Endodermal cell (in vitro differentiated cells): ENCODE measurements at places on chromosomes 2 and 18. TPM values are rescaled to one million over a fixed set of nuclear protein-coding genes. Genes with fewer than 3 reads are reported as not detected.
A peak's percentile ranks its signal among the peaks of the same experiment; 100 is the strongest.

GRCh38 chr2:20165677-20166509 is 59.0 kb downstream of the SDC1 start:
- no peak overlapping the region for H3K27ac ChIP-seq
- H3K4me1 ChIP-seq: no peaks in the 10 kb centered on the region
- no peaks in the 10 kb centered on the region for H3K36me3 ChIP-seq
- DNase-seq: peak; percentile 28
- no peaks in the 10 kb centered on the region for H3K27me3 ChIP-seq

DNA sequence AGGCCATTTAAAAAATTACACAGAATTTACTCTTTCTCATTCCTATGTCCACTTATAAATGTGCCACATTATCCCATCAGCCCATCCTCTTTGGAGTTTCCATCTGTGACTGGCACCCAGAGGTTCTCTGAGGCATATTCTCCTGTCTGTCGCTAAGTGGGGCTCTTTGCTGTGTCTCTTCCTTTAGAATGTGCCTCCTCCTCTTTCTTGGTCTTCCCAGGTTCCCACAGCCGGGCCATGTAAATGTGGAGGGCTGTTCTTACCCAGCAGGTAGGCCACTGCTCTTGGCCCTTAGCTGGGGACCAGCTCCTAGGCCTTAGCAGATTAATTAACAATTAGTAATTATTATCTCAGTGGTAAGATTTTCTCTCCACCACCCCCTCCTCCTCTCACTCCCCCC is 167.0 kb downstream of the INSIG2 start:
- H3K27me3 ChIP-seq: no peaks in the 10 kb centered on the region
- peaks cover 12% of the 10 kb centered on the region for H3K4me1 ChIP-seq
- H3K27ac ChIP-seq: no peak overlapping the region

GRCh38 chr18:24075767-24076597 is 61.4 kb downstream of the TTC39C start:
- H3K27ac ChIP-seq: no peak overlapping the region
- no peaks in the 10 kb centered on the region for H3K36me3 ChIP-seq
- no peaks in the 10 kb centered on the region for H3K4me1 ChIP-seq

DNA sequence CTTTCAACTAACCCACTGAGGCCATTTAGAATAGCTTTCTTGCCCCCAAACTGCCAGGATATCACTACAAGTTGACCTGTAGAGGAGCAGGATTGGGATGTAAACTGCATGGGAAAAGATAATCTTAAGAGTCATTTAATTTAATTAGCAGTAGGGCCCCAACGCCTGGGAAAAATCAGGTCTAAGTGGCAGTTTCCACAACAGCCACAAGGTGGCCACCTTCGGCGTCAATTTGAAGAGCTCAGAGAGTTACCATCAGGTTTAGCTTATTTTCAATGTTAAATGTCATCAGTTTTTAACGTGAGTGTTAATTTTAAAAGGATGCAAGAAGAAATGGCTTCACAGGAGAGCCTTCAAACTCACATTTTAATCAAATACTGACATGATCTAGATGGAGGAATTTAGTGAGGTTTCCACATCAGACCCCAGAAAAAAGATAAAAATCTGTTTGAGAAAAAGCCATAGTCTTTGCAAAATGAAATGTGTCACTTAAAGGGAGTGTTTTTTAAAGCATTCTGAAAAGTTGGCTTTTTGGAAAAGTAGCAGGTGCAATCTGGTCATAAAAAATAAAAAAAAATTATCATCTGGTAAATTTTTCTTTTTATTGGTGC is 77.3 kb upstream of the UPP2 start:
- H3K36me3 ChIP-seq: no peaks in the 10 kb centered on the region
- H3K27ac ChIP-seq: no peak overlapping the region
- H3K27me3 ChIP-seq: no peaks in the 10 kb centered on the region

GRCh38 chr2:9355716-9356115 is 67.6 kb downstream of the ITGB1BP1 start:
- DNase-seq: no peak
- no peaks in the 10 kb centered on the region for H3K27me3 ChIP-seq
- H3K36me3 ChIP-seq: peaks cover 15% of the 10 kb centered on the region
- no peak overlapping the region for H3K27ac ChIP-seq

GRCh38 chr18:62957885-62958472 is 242.6 kb downstream of the PHLPP1 start:
- H3K27ac ChIP-seq: no peak overlapping the region
- peak; percentile 83 for DNase-seq
- no peaks in the 10 kb centered on the region for H3K4me1 ChIP-seq
- H3K4me3 ChIP-seq: no peak overlapping the region
- no peaks in the 10 kb centered on the region for H3K27me3 ChIP-seq

DNA sequence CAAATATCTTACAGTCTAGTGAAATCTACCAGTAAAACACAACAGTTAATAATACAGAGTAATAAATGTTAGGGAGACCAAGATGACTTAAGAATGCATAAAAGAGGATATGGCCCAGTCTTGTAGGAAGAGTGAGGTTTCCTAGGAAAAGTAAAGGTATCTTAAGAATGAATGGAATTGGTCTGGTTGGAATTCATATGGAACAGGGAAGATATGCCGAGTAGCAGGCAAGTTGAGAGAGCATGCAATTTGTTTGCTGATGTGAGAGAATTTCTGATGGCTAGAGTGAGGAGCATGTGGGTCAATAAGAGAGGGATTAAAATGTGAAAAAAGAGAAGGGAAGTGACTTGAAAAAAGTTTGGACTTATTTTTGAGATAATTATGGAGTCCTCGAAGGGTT is 512.9 kb upstream of the ZEB2 start:
- no peaks in the 10 kb centered on the region for H3K36me3 ChIP-seq
- no peak overlapping the region for H3K4me3 ChIP-seq
- no peak overlapping the region for H3K27ac ChIP-seq
- H3K4me1 ChIP-seq: no peaks in the 10 kb centered on the region
- DNase-seq: no peak

- H3K27ac ChIP-seq: no peak overlapping the region
- no peaks in the 10 kb centered on the region for H3K36me3 ChIP-seq
- H3K4me1 ChIP-seq: no peaks in the 10 kb centered on the region
- no peak overlapping the region for H3K4me3 ChIP-seq
- no peak for DNase-seq
These were observed 404.4 kb upstream of the SOX11 start for GRCh38 chr2:5287558-5288334.

The PREPL gene
- 42.3 to 77.7 TPM (median 45.6 TPM) in 3 replicates for total RNA-seq

GRCh38 chr2:225270053-225270452 is 129.5 kb upstream of the NYAP2 start:
- H3K4me3 ChIP-seq: no peak overlapping the region
- H3K4me1 ChIP-seq: no peaks in the 10 kb centered on the region
- no peaks in the 10 kb centered on the region for H3K27me3 ChIP-seq
- H3K27ac ChIP-seq: no peak overlapping the region
- DNase-seq: no peak

The ATP6V1B1 gene
- total RNA-seq: 0.33 TPM in 1 of 3 replicates, not detected in the others

DNA sequence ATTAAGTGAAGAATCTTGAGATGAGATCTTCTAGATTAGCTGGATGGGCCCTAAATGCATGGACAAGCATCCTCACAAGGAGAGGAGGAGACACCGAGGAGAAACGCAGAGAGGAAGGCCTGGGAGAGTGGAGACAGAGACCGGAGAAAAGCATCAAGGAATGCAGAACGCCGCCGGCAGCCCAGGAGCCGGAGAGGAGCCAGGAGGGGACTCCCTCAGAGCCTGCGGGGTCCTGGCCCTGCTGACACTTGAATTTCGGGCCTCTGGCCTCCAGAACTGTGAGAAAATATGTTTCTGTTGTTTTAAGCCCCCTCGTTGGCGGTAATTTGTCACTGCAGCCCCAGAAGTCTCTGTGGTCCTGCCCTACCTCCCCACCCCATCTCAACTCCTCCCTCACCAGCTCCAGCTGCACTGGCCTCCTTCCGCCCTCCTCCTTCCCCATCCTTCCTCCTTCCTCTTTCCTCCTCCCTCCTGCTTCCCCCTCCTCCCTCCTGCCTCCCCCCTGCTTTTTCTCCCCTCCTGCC is 116.7 kb downstream of the TWIST2 start:
- no peaks in the 10 kb centered on the region for H3K27me3 ChIP-seq
- H3K27ac ChIP-seq: no peak overlapping the region
- no peaks in the 10 kb centered on the region for H3K4me1 ChIP-seq
- H3K4me3 ChIP-seq: no peak overlapping the region
- H3K36me3 ChIP-seq: no peaks in the 10 kb centered on the region

- H3K36me3 ChIP-seq: no peaks in the 10 kb centered on the region
- no peak overlapping the region for H3K27ac ChIP-seq
- H3K4me3 ChIP-seq: no peak overlapping the region
- DNase-seq: no peak
These were observed 407.3 kb downstream of the PLCL1 start for GRCh38 chr2:198211706-198212105.

GRCh38 chr18:8264116-8264515 is 345.1 kb upstream of the RAB12 start:
- no peaks in the 10 kb centered on the region for H3K27me3 ChIP-seq
- no peaks in the 10 kb centered on the region for H3K4me1 ChIP-seq
- no peak for DNase-seq
- no peak overlapping the region for H3K4me3 ChIP-seq
- no peak overlapping the region for H3K27ac ChIP-seq

DNA sequence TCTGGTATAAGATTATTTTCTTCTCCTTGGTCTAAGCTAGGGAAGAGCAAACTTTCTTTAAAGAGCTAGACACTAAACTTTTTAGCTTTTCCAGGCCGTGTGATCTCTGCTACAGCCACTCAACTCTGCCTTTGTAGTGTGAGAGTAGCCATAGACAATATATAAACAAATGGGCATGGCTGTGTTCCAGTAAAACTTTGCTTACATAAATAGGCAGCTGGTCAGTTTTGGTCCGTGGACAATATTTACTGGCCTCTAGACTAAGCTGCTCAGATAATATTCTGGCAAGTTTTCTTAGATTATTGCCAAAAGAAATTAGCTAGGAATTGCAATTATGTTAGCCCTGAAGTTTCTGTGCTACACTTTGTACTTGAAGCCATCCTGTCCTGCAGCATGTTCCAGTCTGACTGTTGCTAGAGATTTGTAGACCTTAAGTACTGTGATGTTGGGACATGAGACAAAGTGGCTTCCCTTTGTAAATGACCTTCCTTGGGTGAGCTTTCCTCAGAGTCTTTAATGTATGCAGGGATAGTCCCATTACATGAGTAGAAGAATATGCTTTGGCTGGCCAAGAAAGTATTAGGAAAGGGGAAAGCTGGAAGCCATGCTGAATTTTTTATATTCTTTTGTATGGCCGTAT is 126.9 kb downstream of the SOX11 start:
- H3K36me3 ChIP-seq: no peaks in the 10 kb centered on the region
- no peak for DNase-seq
- H3K27me3 ChIP-seq: peaks cover 8% of the 10 kb centered on the region
- no peak overlapping the region for H3K4me3 ChIP-seq
- no peaks in the 10 kb centered on the region for H3K4me1 ChIP-seq

The CNTNAP5 gene
- 0.70 and 1.2 TPM in 2 replicates for total RNA-seq

- no peak for DNase-seq
- no peaks in the 10 kb centered on the region for H3K4me1 ChIP-seq
- H3K36me3 ChIP-seq: no peaks in the 10 kb centered on the region
- no peak overlapping the region for H3K27ac ChIP-seq
These were observed 73.9 kb upstream of the LPIN2 start for GRCh38 chr18:3086871-3087270.

GRCh38 chr2:231800493-231801091 is 14.3 kb downstream of the COPS7B start:
- no peaks in the 10 kb centered on the region for H3K4me1 ChIP-seq
- peak; percentile 84 for DNase-seq
- H3K27ac ChIP-seq: no peak overlapping the region
- H3K27me3 ChIP-seq: no peaks in the 10 kb centered on the region
- H3K4me3 ChIP-seq: no peak overlapping the region

DNA sequence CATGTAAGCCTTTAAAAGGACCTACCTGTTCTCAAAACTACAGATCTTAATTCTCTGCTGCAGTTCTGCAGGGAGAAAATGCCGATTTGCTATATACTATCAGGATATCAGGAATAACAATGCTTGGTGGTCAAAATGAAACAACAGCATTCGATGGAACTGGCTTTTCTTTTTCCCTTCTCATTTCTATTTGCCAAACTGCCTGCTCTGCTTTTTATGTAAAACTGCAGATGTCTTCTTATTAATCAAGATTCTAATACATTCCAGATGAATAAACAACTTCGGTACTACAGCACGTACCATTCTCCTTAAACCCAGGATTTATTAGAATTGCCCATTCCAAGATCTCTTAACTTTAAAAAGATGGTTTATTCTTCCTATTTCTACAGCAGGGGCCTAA is 100.9 kb downstream of the ZNF521 start:
- DNase-seq: no peak
- H3K4me1 ChIP-seq: no peaks in the 10 kb centered on the region
- no peaks in the 10 kb centered on the region for H3K36me3 ChIP-seq
- no peak overlapping the region for H3K4me3 ChIP-seq
- no peak overlapping the region for H3K27ac ChIP-seq

The SRD5A2 gene
- total RNA-seq: 0.07 TPM in 1 of 3 replicates, not detected in the others

The CCDC150 gene
- total RNA-seq: 14.8 to 44.4 TPM (median 42.9 TPM) in 3 replicates

DNA sequence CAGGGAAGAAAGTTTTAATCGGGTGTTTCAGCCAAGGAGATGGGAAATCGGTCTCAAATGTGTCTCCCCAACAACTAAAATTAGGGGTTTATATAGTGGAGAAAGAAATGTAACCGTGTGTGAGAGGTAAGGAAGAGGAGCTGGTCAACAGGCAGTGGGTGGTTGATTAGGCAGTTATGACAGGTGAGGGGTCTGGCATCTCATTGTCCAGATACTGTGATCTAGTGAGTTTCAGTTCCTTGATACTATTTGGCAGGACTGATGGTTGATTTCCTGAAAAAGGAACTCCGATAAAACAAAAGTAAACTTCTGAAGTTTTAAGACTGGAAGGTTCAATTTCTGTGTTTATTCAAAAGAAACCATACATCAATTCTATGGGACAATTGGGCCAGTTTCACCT is 197.9 kb downstream of the LPIN1 start:
- DNase-seq: no peak
- no peak overlapping the region for H3K27ac ChIP-seq
- no peaks in the 10 kb centered on the region for H3K4me1 ChIP-seq
- no peaks in the 10 kb centered on the region for H3K36me3 ChIP-seq
- H3K27me3 ChIP-seq: no peaks in the 10 kb centered on the region

The OR6B2 gene
- total RNA-seq: not detected in 2 replicates

- DNase-seq: no peak
- no peaks in the 10 kb centered on the region for H3K27me3 ChIP-seq
- H3K27ac ChIP-seq: no peak overlapping the region
- no peaks in the 10 kb centered on the region for H3K4me1 ChIP-seq
These were observed 232.8 kb downstream of the MBD5 start for GRCh38 chr2:148253685-148254084.

The LRRC30 gene
- total RNA-seq: not detected in 3 replicates

- H3K36me3 ChIP-seq: no peaks in the 10 kb centered on the region
- H3K4me1 ChIP-seq: peaks cover 3% of the 10 kb centered on the region
- H3K27ac ChIP-seq: no peak overlapping the region
- no peak overlapping the region for H3K4me3 ChIP-seq
These were observed 824.0 kb upstream of the FSHR start for GRCh38 chr2:49978341-49978740.

GRCh38 chr18:11994336-11994702 is 13.0 kb downstream of the IMPA2 start:
- H3K36me3 ChIP-seq: peaks cover 4% of the 10 kb centered on the region
- H3K4me3 ChIP-seq: no peak overlapping the region
- no peaks in the 10 kb centered on the region for H3K27me3 ChIP-seq

The CPSF3 gene
- 73.6 and 75.0 TPM in 2 replicates for total RNA-seq
